ENCODE measurements at places on chromosomes 7 and 10.

DNA sequence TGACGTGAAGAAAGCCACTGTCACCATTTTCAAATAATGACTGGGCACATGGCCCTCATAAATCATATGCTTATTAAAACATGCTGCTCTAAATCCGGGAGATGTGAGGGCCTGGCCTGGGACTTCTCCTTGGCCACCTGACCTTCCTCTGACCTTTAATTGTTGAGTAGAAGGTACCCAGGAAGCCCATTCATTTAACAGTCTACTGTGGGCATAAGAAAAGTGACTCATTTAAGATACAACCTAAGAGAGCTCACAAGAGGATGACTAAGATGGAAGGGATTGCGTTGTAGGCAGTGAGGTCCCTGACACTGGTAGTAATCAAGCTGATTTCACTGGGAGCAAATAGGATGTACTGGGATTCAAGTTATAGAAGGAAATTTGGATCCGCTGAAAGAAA is 203.4 kb upstream of the GPR26 start:
- no peak for DNase-seq

DNA sequence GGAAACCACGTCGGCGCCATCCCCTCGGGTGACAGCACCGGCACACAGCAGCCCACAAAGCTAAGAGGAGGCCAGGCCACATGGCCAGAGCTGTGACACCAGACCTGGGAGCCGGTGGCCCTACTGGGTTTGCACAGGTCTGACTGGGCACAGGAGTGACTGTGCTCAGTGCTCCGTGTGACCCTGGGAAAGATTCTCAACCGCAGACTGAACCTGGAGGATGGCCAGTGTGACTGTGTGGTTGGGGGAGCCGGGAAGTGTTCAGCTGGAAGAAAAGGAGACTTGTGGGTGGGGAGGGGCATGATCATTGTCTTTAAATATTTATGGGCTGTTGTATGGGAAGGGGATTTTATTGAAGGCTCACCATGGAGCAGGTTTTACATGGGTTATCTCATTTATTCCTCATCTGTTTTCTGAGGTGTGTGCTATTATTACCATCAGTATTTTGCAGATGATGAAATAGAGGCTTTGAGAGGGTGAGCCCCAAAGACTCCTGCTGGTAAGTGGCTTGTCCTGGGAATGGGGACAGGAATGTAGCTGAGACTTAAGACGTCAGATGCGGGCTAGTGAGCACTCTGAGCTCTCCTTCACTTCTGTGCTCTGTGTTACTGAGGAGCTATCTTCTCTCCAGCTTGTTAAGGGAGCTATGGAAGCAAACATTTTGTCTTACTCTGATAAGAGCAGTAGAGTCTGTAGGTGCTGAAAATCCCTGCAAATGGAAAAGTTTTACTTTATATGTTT is 127.5 kb downstream of the TMEM178B start:
- no peak for DNase-seq

DNA sequence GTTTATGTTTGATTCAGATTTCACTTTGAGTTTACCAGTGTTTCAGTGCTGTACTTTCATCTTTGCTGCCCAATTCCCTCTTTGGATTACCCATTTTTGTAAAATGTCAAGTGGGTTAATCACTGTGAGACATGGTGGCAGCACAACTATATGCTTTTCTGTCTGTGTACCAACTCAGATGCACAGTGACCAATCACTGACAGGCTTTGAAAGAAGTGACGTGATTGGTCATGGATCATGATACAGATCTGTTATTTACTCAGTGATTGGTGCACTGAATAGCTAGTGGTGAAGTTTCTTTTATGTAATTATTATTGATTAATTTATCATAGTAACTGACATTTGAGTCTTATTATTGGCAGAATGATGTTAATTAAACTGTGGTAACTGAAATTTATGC is 126.9 kb downstream of the SDK1 start:
- DNase-seq: no peak

GRCh38 chr10:49119746-49120145 is 4.4 kb upstream of the VSTM4 start:
- DNase-seq: no peak

- DNase-seq: no peak
Measured at GRCh38 chr10:118840071-118840775, 85.5 kb upstream of the CACUL1 start.

GRCh38 chr10:89785095-89785494 is 83.7 kb downstream of the KIF20B start:
- DNase-seq: no peak

- no peak for DNase-seq
Measured at GRCh38 chr7:94212160-94212559, 182.5 kb upstream of the COL1A2 start.

GRCh38 chr10:103600956-103601569 is 107.6 kb downstream of the NEURL1 start:
- no peak for DNase-seq

GRCh38 chr7:149879271-149879743 is 5.5 kb downstream of the ATP6V0E2 start:
- no peak for DNase-seq

DNA sequence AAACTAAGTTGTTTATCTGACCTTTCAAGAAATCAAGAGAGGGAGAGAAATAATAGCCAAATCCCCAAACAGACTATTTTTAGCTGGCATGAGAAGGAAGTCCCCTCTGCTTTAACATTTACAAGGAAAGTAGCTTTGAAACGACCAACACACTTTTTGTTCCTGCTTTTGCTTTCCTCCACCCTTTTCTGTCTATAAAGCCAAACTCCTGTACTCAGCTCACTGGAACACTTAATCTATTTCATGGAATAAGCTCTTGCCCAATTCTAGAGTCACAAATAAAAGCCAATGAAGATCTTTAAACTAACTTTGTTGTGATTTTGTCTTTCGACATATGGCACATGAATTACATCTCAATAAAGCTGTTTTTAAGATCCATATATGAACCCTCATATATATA is 86.8 kb upstream of the CCDC71L start:
- DNase-seq: no peak
